Fibroblast of the aortic adventitia (primary cell): ENCODE measurements at places on chromosomes 7 and 10. TPM values are rescaled to one million over a fixed set of nuclear protein-coding genes. Genes with fewer than 3 reads are reported as not detected.

- DNase-seq: no peak
Measured at GRCh38 chr10:106338486-106338885, 826.0 kb downstream of the SORCS1 start.

DNA sequence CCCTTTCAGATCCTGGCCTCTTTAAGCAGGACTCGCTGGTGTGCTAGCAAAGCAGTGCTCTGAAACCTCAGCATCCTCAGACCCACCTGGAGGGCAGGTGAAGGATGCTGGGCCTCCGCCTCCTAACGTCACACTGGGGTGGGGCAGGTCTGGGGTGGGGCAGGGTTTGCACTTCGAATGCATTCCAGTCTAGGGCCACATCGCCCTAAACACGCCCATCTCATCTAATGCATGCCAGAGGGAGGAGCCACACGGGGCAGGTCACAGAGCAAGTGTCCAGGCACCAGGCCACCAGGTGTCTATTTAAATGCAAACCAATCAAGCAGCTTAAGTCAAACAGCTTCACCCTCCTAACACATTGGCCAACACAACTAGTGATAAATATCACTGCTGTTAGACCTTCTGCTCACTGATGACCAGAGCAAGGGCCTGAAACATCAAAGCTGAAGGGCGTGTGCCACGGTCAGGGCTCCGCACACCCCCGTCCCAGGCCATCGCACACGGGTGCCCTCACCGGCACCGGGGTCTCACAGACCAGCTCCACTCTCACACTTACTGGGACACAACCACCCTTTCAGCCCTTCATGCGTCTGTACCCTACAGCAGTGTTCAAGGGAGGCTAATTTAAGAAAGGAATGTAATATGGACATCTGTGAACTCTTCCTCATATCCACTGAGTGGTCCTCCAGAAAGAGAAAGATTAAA lies 47.1 kb downstream of the DIP2C start:
- no peak for DNase-seq

Gene NUP205
- 77.5 and 78.4 TPM in 2 replicates for total RNA-seq

DNA sequence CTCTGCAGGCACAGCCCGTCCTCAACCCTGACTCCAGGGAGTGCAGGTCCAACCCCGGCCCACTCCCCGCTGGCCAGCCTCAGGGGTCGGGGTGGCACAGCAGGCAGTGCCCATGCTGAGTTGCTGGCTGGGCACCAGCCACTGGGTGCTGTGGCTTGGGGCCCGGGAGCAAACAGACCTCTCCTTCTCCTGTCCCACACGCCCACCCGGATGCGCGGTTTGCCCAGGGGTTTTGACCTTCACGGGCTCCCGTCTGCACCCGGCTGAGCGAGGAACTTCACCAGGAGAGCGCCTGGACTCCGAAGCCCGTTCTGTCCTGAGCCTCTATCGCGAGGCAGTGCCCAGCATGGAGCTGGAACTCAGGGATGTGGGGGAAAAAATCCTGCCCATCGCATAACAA lies 2.6 kb upstream of the GRIFIN start:
- DNase-seq: no peak

GRCh38 chr10:95579292-95579691 lies 18.1 kb upstream of the SORBS1 start:
- no peak for DNase-seq

- DNase-seq: no peak
Measured at GRCh38 chr10:106341356-106341755, 823.1 kb downstream of the SORCS1 start.
